ENCODE measurements at places on chromosomes 3 and 15.

DNA sequence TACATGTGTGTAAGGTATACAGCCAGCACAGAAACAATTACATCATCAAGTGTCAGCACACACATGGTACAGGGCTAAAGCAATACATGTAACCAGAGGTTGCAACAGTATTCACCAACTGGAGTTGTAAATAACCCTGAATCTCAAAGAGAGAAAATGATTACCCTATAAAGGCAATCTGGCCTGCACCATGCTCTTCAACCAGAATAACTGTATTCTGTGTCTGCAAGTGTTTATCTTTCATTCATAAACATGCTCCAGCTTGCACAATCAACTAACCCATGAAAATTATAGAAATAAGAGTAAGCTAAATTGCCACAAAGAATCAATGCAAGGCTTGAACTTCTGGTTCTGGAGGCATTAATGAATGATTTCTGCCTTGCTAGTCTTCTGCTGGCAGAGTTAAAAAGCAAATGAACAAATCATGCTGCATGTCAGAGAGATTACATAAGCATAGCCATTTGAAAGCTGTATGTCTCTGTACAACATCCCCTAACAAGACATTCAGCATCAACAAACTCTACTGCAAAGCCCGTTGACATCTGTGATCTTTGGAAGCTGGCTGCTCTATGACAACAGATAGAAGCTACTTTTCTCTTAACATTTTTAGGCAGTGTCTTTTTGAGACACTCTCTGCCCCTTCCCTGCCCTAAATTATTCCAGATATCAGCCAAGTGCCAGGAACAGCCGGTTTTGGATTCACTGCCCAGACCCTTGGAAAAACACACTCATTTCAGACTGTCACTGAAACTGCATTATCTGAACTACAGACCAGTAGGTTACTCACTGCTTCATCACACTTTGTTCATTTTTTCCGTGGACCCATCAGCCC is 871.0 kb downstream of the OTOL1 start:
- no peak for DNase-seq

DNA sequence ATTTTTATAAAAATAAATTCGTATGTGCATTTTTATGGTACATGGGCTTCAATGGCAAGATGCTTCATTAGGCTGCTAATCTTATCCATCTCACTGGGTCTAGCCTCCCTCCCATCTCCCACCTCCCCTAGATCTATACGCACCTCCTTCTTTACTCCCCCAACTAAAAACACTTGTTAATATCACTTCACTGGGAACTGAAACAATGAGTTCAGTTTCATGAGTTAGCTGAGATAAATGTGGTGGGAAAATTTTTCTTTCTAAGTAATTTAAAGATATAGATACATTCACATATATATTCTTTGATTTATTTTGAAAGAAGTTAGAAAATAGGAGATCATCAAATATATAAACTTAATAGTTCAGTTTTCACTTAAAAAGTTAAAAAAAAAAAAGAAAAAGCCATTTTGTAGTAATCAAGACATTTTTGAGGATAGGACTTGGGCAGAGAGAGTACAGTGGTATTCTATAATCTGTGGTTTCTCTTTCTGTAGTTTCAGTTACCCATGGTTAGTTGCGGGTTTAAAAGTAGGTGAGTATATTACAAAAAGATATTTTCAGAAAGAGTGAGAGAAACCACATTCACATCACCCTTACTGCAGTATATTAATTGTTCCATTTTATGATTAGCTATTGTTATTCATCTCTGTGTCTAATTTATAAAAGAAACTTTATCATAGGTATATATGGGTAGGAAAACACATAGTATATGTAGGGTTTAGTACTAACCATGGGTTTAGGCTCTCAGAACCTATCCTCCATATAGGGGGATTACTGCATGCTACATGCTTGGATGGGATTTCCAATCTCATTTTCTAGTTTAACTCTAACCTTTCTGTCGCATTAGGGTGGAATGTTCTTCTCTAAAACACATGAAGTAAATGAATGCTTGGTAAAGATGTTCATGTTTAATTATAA is 316.0 kb upstream of the CBLB start:
- no peak for DNase-seq

DNA sequence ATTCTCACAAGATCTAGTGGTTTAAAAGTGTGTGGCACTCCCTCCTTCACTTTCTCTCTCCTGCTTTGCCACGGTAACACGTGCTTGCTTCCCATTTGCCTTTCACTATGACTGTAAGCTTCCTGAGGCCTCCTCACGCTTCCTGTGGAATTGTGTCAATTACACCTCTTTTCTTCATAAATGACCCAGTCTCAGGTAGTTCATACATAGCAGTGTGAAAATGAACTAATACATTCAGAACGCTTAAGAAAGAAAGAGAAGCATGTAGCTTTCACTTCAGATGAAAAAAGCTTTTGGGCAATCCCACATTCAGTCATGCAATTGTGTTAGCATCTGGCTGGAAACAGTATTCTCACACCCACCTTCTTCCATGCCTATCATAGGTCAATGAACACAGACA is 24.4 kb downstream of the P3H2 start:
- DNase-seq = no peak

GRCh38 chr15:29612701-29613100 is 209.6 kb downstream of the TJP1 start:
- no peak for DNase-seq

GRCh38 chr15:98889930-98890695 is 117.5 kb downstream of the PGPEP1L start:
- no peak for DNase-seq

DNA sequence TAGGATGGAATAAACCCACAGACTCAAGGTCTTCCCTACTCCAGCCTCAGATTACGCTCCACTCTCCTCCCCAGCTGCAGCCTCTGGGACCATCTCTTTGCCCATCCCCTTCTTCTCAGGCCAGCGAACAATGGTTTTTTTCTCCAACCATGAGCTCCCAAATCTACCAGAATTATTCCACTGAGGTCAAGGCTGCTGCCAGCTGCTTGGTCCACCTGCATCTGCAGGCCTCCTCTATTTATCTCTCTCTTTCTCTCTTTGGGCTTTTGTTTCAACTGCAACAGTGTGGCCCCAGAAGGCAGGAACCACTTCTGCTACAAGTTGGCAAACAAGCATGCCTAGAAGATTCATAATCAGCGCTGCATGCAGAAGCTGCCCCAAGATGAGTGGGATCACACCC is 19.1 kb downstream of the CHRM5 start:
- no peak for DNase-seq

- no peak for DNase-seq
These were observed 144.9 kb downstream of the EPHB1 start for GRCh38 chr3:134939978-134940377.

GRCh38 chr3:121870717-121871116 is 23.5 kb upstream of the SLC15A2 start:
- DNase-seq = no peak

GRCh38 chr15:95713324-95713723 is 617.2 kb upstream of the NR2F2 start:
- DNase-seq = no peak

GRCh38 chr3:61571516-61572336 is 10.4 kb downstream of the PTPRG start:
- peak; percentile 36 for DNase-seq
